ENCODE measurements at places on chromosomes 2 and 18. TPM values are rescaled to one million over a fixed set of nuclear protein-coding genes. Genes with fewer than 3 reads are reported as not detected.

GRCh38 chr2:176093145-176093897, 800 bp downstream of the HOXD13 start:
- H3K27ac ChIP-seq, result no peak overlapping the region
- DNase-seq, result no peak
- H3K4me3 ChIP-seq, result peak overlapping the region; percentile 57
- H3K27me3 ChIP-seq, result peaks cover 94% of the 10 kb centered on the region

DNA sequence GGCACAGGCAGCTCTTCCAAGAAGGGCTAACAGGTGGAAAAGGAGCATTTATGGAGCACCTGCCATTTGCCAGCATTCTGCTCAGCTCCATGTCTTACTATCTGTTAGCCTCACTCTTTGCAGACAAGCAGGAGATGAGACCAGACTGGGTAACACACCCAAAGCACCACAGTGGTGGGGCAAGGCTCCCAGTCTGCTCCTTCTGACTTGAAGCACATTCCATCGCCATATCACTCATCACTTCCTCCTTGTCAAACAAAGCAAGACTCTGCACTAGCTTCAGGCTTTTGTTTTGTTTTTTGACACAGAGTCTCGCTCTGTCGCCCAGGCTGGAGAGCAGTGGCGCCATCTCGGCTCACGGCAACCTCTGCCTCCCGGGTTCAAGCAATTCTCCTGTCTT, 182.8 kb downstream of the MGAT5 start:
- no peak overlapping the region for H3K4me3 ChIP-seq
- no peaks in the 10 kb centered on the region for H3K27me3 ChIP-seq
- H3K27ac ChIP-seq, result no peak overlapping the region
- DNase-seq, result no peak

Gene SGO2
- 9.2 TPM for total RNA-seq

Gene GPR155
- total RNA-seq, result 4.6 TPM

Gene ACTG2
- 10.0 TPM for total RNA-seq

Data from mesothelial cell of epicardium (in vitro differentiated cells).